Neuronal stem cell (in vitro differentiated cells): ENCODE measurements at places on chromosomes 7 and 10.

DNA sequence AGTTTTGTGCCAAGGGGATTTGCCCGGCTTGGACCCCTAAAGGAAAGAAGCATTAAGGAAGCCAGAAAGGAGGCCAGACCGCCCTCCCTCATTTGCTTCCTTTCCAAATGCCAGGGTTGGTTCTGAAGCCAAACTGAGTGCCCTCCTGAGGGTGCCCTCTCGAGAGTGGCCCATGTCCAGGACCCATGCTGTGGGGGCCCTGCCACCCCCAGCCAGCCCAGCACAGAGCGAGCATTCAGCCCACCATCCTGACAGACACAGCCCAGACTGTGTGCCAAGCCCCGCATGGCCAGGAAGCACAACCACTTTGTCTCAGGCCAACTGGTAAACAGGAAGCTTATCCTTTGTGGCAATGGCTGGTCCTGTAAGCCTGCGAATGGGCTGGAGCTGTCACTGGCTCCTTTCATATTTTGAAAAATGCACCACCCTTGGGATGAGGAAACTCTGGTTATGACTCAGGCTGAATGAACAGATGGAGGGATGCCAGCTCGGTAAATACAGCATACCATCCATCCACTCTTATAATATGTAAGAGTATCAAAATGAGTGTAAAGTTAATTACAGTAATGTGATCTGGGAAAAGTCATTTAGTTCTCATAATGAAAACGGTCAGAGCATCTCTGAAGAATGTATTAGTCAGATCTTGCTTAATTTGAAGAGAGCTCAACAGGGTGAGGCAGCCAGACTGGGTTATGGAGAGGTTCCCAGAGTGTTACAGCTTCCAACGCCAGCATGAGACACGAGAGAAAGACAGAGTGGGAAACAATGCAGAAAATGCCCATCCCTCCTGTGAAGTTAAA is 65.0 kb downstream of the STK17A start:
- no peak for DNase-seq

- DNase-seq: no peak
Measured at GRCh38 chr7:157023589-157023905, 13.1 kb upstream of the MNX1 start.

DNA sequence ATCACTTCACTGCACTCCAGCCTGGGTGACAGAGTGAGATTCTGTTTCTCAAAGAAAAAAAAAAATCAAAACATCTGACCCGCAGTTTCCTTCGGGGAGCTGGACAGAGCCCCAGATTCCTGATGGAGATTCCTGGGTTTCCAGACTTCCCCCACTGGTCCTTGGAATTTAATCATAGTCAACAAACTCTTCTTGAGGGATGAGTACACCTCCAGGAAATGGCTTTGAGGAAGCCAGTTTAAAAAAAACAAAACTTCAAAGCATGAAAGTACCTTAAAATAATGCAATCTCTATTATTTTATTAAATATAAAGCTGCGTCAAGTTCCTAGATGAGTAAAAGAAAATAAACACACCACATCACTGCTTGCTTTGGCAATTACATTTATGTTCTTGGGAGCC is 1.2 kb upstream of the MAD1L1 start:
- no peak for DNase-seq

GRCh38 chr7:44944821-44945220 is 34.0 kb downstream of the MYO1G start:
- no peak for DNase-seq

- DNase-seq: no peak
Measured at GRCh38 chr7:118306771-118307170, 82.3 kb downstream of the ANKRD7 start.

GRCh38 chr7:24501009-24501408 is 72.2 kb upstream of the PALS2 start:
- DNase-seq: no peak

DNA sequence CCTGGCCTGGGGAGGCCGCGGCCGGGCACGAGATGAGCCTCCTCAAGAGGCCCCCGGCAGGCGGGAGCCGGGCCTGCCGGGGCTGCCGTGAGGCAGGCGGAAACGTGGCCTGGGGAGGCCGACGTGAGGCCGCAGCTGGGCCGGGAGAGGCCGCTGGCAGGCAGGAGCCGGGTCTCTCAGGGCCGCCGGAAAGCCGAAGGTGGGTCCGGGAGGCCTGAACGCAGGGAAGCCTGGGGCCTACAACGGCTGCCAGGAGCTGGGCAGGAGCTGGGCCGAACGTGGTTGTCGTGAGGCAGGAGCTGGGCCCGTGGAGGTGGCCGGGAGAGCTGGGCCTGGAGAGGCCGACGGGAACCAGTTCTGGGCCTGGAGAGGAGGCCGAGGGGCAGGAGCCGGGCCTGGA is 171.9 kb downstream of the TPST1 start:
- DNase-seq: no peak

GRCh38 chr10:14876764-14877163 is 1.9 kb upstream of the SUV39H2 start:
- DNase-seq: no peak

- DNase-seq: no peak
Measured at GRCh38 chr7:101285171-101285570, 36.4 kb downstream of the IFT22 start.
